ENCODE measurements at places on chromosomes 3 and 15.

GRCh38 chr3:152438706-152439105, 170.0 kb downstream of the MBNL1 start:
- no peak for DNase-seq

- no peak for DNase-seq
Measured at GRCh38 chr3:125300416-125300815, 74.7 kb downstream of the ZNF148 start.

- DNase-seq: no peak
Measured at GRCh38 chr3:72630327-72630968, 217.8 kb downstream of the SHQ1 start.

DNA sequence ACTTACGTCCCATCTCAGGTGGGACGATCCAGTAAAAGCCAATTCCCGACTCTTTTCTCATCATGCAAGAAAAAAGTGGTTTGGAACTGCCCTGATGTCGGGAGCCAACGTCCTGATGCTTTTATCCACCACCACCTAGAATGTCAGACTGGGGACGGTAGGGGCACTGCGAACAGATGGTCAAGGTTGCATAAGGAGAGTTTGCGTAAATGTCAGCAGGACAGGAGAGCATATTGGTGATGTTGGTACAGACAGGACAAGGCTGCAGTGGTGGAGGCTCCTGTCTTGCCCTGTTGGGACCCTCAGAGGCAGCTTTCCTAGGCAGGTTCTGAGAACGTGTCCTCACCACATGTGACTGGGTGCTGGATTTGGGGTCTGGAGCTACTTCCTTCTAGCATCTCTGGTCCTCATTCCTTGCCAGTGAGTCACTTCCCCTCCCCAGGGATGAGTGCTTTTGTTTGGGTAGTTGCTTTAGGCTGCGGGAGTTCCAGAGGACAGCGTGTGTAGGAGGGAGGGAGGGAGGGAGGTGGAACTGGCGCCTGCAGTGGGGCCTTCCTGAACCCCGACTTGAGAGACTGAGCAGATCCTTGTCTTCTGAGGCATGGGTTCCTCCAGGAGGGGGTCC, 21.0 kb downstream of the THSD4 start:
- no peak for DNase-seq

GRCh38 chr3:46261926-46262594, 19.8 kb downstream of the CCR3 start:
- DNase-seq: no peak

GRCh38 chr3:183933160-183933559, 48.5 kb upstream of the PARL start:
- DNase-seq: no peak

GRCh38 chr3:146928421-146929059, 323.4 kb upstream of the PLSCR5 start:
- DNase-seq: no peak

DNA sequence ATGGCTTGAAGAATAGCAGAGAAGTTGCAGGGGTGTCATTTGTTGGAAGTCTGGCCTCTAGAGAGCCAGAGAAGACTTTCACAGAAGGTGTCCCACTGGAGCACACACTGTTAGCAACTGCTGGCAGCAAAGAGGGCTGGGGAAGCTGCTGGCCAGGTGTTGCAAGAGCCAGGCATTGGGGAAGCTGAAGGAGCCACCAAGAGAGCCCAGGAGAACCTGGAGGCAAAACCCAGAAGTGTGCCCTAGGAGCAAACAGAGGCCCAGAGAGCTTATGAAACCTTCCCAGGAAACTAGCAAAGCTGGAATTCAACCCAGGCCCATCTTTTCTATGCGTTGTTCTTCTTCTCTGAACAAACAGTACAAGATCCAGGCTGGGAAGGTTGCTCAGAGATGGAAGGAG, 132.7 kb upstream of the TRIM42 start:
- no peak for DNase-seq

DNA sequence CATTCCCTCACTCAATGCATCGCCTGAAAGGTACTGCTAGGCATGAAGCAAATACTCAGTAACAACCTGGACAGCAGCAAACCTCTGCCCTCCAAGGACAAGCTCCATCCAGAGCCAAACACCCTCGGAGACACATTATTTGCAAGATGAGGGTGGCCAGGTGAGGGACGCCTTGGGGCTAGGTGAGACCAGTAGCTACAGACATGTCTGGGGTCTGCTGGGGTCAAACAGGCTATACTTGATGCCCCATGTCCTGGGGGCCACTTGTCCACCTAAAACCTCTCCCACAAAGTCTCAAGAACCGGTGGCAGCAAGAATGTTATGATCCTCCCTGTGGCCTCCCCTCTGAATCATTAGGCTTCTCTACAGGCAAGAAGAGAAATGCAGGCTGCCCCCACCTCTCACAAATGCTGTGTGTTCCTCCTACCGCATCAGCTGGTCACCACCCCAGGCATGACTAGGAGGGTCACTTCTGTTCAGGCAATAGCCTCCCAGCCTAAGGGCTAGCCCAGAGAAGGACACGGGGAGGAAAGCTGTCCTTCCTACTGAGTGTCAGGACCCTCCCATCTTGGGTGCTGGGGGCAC, 54.3 kb downstream of the TBC1D2B start:
- no peak for DNase-seq

- DNase-seq: no peak
Measured at GRCh38 chr15:58762731-58763130, 8.4 kb upstream of the MINDY2 start.

DNA sequence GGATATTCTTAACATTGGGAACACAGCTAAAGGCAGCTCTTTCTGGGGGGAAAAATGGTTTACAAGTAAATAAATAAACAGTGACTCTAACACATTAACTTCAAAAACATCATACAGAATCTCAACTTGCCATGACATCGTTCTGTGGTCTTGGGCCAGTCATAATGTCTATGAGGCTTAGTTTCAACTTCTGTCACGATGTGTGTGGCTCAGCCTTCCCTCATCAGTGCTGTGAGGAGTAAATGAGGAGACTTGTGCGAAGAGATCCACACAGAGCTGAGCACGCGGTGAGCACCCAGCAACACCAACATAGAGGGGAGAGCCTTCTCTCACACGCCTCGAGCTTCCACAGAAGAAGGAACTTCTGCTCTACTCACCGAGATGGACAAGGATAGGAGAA, 49.0 kb downstream of the DZIP1L start:
- DNase-seq: no peak

GRCh38 chr3:63624941-63625560, 27.4 kb upstream of the SNTN start:
- no peak for DNase-seq

- DNase-seq: no peak
Measured at GRCh38 chr15:33126559-33127290, 67.8 kb downstream of the FMN1 start.

GRCh38 chr3:99638167-99638948, at the start of gene COL8A1:
Gene COL8A1, plus strand, starts transcription at chr3:99638594. Its CDS starts 152,089 bp downstream, at chr3:99790683.
- no peak for DNase-seq

- no peak for DNase-seq
Measured at GRCh38 chr15:59247364-59247763, 40.7 kb downstream of the LDHAL6B start.

DNA sequence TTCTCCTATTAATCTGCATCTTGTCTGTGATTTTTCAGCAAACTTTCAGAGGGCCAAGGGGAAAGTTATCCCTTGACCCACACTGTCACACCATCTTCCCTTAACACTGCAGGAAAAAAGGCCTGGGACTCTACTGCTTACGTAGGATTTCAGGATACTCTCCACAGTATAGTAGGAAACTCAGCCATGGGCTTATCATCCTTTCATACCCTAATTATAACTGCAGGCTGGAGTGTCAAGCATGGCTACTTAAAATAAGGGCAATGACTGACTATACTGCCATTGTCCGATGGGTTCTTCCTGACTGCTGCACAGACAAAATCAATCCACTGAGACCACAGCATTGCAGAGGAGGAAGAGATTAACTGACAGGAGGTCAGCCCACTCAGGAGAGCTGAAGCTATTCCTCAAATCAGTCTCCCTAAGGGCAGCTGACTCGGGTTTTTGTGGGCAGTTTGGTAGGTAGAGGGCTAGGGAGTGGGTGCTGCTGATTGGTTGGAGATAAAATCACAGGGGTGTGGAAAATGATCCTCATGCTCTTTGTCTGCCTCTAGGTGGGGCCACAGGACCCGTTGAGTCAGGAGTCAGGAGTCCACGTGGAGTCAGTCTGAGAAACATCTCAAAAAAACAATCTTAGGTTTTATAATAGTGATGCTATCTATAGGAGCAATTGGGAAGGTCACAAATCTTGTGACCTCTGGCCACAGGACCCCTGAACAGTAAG, 118.2 kb upstream of the STRIT1 start:
- DNase-seq: no peak

- DNase-seq: no peak
Measured at GRCh38 chr3:13708301-13708700, 159.4 kb downstream of the FBLN2 start.

- DNase-seq: no peak
Measured at GRCh38 chr3:194137008-194137505, 1.1 kb downstream of the HES1 start.

GRCh38 chr3:143795874-143796273, 52.4 kb downstream of the SLC9A9 start:
- no peak for DNase-seq
